ENCODE measurements at places on chromosomes 1 and 21.

DNA sequence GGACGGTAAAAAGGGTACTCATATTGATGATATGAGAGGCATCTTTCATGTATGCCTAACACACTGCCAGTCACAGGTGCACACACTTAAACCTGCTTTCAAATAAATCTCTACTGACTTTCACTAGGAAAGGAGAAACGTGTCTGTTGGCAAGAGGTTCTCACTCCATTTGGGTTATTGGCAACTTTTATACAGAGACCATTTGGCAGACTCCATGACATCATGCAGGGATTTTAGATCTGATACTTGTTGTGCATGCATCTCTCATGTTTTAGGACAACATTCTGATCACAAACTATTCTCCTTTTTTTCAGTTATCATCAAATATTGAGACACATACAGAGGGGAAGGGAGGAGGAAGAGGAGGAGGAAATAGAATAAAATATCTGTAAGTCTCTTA is 31.5 kb downstream of the RGS7 start:
- no peaks in the 10 kb centered on the region for H3K36me3 ChIP-seq
- DNase-seq, result no peak
- H3K4me3 ChIP-seq, result no peak overlapping the region
- H3K27me3 ChIP-seq, result no peaks in the 10 kb centered on the region
- H3K4me1 ChIP-seq, result no peaks in the 10 kb centered on the region

- H3K4me1 ChIP-seq, result no peaks in the 10 kb centered on the region
- H3K36me3 ChIP-seq, result no peaks in the 10 kb centered on the region
- no peaks in the 10 kb centered on the region for H3K27me3 ChIP-seq
- no peak for DNase-seq
- no peak overlapping the region for H3K27ac ChIP-seq
- no peak overlapping the region for H3K4me3 ChIP-seq
Measured at GRCh38 chr1:12798911-12799310, 7.7 kb downstream of the PRAMEF1 start.

DNA sequence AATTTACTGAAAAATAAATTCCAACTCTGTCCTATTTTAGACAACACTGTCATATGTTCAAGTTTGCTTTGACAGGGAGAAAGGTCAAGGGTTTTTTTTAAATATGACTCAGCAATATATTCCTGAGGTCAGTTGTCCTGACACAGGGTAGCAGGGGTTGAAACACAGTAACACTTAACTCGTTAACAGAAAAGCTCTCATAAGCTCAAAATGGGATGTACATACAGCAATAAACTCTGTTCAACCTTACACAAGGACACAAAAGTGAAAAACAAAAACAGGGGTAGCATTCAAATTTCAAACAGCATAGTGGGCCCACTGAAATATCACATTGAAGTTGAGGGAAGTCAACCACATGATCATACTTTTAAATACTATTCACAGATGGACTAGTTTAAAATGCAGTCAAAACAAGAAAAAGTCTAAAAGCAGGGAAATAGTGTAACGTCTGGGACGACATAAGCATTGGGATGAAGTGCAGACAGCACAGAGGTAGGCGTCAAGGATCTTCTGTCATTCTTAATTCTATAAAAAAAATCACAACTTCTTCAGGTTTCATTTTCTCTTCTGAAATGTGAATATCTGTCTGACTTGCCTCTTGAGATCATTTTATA is 89.9 kb downstream of the SLC44A5 start:
- H3K36me3 ChIP-seq, result no peaks in the 10 kb centered on the region
- H3K27ac ChIP-seq, result no peak overlapping the region
- H3K27me3 ChIP-seq, result no peaks in the 10 kb centered on the region
- no peaks in the 10 kb centered on the region for H3K4me1 ChIP-seq
- no peak overlapping the region for H3K4me3 ChIP-seq
- no peak for DNase-seq

DNA sequence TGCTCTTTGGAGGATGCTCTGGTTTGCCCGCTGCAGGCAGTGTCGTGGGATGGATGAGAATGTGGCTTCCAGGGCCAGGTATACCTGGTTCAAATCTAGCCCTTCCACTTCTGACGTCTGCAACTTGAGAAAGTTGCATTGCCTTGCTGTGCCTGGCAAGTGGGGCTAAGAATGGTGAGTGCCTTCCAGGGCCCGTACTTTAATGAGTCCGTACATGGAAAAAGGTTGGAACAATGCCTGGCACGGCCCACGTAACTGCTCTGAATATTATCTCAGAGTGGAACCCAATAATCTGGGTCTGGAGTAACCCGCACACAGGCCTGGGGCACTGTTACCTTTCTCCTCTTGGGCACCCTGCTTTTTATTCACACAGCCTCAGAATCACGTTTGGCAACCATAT is 146.7 kb upstream of the EDN2 start:
- H3K27ac ChIP-seq, result no peak overlapping the region
- H3K36me3 ChIP-seq, result no peaks in the 10 kb centered on the region
- H3K27me3 ChIP-seq, result no peaks in the 10 kb centered on the region
- no peak overlapping the region for H3K4me3 ChIP-seq

- no peak overlapping the region for H3K27ac ChIP-seq
- no peaks in the 10 kb centered on the region for H3K4me1 ChIP-seq
- no peaks in the 10 kb centered on the region for H3K27me3 ChIP-seq
- no peak for DNase-seq
- no peaks in the 10 kb centered on the region for H3K36me3 ChIP-seq
Measured at GRCh38 chr1:204029016-204029415, 43.9 kb upstream of the SOX13 start.

DNA sequence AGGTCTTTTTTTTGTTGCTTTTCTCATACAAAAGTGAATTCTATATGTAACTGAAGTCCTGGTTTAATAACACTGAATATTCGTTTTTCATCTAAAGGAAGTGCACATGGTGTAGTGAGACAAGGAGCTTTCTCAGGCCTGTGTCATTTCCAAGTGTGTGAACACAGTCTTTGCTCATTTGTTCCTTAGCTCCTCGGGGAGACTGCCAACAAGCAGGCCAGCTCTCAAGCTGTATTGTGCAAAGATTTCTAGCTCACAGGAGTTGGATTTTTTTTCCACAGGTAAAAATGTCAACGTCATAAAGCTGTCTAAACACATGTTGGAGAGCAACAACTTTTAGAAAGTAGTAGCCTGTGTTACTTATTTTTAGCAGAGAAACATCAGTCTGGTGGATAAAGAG is 87.8 kb upstream of the S1PR1 start:
- no peak overlapping the region for H3K27ac ChIP-seq
- H3K4me3 ChIP-seq, result no peak overlapping the region
- no peaks in the 10 kb centered on the region for H3K4me1 ChIP-seq
- no peak for DNase-seq
- no peaks in the 10 kb centered on the region for H3K36me3 ChIP-seq
- H3K27me3 ChIP-seq, result no peaks in the 10 kb centered on the region

- no peaks in the 10 kb centered on the region for H3K27me3 ChIP-seq
- peaks cover 38% of the 10 kb centered on the region for H3K4me1 ChIP-seq
- no peaks in the 10 kb centered on the region for H3K36me3 ChIP-seq
- no peak for DNase-seq
- peak overlapping the region; percentile 86 for H3K27ac ChIP-seq
Measured at GRCh38 chr1:17531343-17531681, 8.2 kb upstream of the ARHGEF10L start.

Data from transverse colon (tissue), 4 donors.